ENCODE measurements at places on chromosomes 7 and 10.

DNA sequence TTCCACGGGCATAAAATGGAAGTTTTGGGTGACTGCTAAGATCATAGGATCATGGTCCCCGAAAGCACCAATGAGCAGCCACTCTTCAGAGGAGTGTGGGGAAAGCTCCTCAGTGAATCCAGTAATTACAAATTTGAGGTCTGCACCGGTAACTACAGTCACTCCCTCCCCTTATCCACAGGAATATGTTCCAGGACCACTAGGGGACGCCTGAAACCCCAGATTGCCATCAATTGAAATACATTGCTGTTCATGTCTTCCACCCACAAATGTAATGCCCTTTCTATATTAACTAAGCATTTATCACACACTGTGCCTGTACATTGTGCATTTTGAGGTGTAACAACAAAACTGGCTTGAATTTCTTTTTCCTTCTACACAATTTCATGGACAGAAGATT lies 447.9 kb upstream of the PFKP start:
- DNase-seq, result no peak

GRCh38 chr7:15557186-15557585 lies 4.6 kb downstream of the AGMO start:
- no peak for DNase-seq

GRCh38 chr10:97032624-97033023 lies 153.1 kb downstream of the SLIT1 start:
- DNase-seq, result no peak

DNA sequence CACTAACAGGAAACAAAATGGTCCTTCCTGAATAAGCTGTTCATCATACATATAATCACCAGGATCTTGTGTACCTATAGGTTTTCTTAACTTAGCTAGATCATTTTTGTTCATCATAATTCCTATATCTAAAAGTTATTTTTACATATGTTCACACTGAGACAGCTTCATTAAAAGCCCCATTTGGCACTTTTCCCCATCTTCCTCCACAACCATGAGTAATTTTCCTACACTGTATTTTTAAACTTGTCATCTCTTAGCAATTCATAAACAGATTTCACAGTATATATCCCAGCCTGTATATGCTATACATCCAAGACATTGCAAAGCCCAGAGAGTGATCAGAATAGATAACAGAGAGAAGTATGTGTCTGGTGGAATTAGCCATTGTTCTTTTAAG lies 28.3 kb downstream of the ZNF365 start:
- DNase-seq, result no peak

DNA sequence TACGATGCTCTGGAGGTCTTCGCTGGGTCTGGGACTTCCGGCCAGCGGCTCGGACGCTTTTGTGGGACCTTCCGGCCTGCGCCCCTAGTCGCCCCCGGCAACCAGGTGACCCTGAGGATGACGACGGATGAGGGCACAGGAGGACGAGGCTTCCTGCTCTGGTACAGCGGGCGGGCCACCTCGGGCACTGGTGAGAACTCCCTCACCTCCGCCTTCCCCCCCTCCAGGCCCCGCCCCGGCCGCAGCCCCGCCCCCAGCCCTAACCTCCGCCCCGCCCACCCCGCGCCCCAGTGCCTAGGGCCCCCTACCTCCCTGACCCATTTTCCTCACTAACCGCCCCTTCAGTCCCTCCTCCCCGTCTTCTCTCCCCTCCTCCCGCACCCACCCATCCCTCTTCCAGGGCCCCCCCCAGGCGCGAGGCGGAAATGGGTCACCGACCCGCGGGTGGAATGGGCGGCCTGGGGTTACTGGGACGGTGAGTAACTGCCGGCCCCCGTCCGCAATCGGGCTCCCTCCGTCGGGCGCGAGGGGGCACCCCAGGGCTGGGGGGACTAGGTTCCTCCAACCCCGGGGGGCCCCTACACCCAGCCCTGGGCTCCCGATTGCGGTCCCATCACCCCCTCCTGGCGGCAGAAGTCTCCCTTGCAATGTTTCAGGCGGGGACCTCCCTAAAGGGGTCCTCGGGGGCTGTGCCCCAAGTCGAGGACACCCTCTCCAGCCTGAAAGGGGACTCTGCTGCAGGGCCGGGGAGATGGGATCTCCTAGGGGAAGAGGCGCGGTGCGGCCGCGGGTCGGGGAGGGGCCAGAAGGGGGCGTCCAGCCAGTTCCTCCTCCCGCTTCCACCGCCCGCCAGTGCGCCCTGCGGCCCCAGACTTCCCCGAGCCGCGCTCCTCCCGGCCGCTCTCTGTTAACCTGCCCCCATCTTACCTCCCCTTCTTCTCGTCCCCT lies 2.1 kb downstream of the PCOLCE start:
- DNase-seq, result peak; percentile 49

GRCh38 chr10:71492872-71493271 lies 96.2 kb downstream of the CDH23 start:
- DNase-seq, result no peak

GRCh38 chr10:86953747-86954680 lies 3.4 kb downstream of the MMRN2 start:
- no peak for DNase-seq

DNA sequence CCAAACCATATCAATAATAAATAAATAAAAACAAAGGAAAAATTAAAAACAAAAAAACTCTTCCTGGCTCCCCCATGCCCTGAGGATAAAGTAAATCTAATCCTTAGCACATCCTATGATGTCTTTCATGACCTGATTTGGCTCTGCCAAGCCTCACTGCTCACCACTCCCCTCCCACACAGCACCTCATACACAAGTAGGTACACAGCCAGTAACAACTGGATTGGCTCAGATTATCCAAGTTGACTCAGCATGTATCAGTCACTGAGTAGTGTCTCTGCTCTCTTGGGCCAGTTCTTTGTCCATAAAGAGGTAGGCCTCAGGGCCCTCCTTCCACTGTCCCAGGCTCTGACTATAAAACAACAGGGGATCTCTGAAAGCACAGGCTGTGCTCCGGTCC lies 99.6 kb downstream of the STRA8 start:
- DNase-seq, result no peak

DNA sequence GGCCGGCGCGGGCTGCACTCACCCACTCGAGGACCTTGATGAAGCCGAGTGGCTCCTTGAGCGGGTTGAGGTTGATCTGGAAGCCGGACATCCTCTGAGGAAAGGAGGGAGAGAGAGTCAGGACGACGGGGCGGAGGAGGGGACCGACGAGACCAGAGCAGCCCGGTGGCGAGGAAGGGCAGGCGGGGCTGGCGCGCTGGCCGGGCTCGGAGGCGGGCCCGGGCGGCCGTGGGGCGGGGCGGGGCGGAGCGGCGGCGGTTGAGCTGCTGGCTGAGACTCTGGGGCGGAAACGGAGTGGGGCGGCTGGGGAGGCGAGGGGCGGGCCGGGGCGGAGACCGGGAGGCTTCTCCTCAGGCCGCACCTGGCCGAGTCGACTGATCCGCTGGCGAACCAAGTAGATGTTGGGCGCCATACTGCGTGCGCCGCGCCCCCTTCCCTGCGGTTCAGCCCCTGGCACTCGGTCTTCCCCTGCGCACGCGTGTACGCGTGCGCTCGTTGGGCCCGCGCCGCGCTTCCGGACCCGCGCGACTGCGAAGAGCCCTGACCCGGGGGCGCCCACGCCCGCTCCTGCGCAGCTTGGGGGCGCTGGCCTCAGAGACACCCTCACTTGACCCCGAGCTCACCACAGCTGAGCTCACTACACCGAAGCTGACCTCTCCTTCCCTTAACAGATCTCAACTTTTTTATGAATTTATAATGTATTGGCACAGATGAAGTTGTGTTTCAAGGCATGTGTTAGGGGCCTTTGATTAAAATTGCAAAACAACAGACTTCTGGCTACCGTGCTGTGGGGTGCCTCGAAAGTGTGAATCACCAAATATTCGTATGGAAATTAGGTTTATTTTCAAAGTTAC lies at the start of gene SYPL1:
TSS of gene SYPL1 (minus strand) at position 195 of the 854 bp plus-strand sequence. CDS start at position 91, 104 bp downstream.
- DNase-seq, result peak; percentile 83

DNA sequence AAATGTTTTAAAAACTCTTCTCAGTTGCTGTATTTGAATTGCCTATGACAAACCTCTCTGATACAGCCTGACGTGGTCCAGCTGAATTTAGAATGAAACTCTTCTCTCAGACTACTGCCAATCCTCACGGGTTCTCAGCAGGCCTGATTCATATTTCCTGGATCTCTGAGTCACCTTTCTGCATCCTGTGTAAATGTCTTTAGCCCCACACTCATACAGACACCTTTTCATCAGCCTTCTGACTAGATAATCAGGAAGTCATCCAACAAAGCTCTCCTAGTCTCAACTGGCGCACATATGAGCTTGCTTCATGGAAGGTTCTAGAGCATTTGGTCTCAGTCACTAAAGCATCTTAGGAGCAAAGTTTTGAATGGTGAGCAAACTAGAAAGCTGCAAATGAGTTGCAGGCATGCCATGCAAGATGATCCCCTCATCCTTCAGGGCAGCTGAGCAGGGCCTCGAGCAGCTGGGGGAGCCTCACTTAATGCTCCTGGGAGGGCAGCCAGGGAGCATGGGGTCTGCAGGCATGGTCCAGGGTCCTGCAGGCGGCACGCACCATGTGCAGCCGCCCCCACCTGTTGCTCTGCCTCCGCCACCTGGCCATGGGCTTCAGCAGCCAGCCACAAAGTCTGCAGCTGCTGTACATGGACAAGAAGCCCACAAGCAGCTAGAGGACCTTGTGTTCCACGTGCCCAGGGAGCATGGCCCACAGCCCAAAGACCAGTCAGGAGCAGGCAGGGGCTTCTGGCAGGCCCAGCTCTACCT lies 182.8 kb downstream of the ARHGAP12 start:
- peak; percentile 16 for DNase-seq

DNA sequence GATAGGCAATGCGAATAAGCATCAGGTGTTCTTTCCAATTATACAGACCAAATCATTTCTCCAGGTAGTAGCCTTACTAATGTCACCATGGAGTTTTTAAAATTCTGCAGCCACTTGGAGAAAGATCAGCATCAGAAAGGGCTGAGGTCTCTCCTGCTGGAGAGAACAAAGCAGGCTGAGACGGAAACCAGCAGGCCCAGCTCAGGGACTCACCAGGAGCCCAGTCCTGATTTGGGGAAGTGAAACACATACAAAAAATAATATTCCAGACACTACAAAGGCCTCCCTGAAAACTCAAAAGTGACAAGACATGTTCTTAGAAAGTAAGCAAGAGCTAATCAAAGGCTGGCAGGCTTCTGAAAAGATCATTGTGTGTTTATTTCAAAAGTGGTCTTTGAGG lies 207.1 kb upstream of the GHITM start:
- no peak for DNase-seq

GRCh38 chr7:132024290-132024689 lies 467.9 kb upstream of the PODXL start:
- DNase-seq, result no peak

GRCh38 chr7:120941064-120941463 lies 9.5 kb upstream of the ING3 start:
- DNase-seq, result no peak

DNA sequence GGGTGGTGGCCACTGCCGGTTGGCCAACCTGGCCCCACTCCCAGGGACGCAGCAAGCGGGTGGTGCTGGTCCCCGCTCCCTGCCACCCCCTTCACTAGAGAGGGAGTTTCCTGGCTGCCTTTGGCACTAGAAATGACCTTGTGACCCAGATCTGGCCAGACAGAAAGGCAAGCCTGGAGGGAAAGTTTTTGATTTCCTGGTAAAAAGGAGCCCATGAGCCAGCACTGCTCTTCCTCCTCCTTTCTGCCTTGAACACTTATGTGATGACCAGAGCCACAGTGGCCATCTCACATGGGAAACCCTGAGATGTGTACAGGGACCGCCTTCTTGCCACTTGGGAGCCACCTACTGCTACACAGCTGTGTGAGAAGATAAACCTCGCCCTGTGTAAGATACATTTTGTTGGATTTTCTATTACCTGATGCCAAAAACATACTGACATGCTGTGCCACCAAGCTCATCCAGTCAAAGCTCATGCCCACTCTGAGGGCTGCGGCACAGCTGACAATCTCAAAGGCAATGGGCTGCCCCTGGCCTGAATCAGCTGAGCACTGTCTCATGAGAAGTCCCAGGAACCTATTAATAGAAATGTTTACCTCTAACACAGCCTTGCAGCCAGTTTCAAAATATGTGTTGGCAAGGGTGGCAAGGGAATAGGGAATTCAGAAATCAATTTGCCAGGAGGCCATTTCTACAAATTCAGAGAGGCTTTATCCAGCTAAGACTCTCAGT lies 94.0 kb downstream of the CYTH3 start:
- DNase-seq, result no peak

GRCh38 chr10:91567815-91568214 lies 65.1 kb downstream of the PPP1R3C start:
- no peak for DNase-seq

- DNase-seq, result no peak
Observed at GRCh38 chr7:51228386-51228958, 88.1 kb downstream of the COBL start.

- no peak for DNase-seq
Observed at GRCh38 chr10:366186-366585, 230.9 kb downstream of the ZMYND11 start.

GRCh38 chr10:119006451-119007210 lies 22.9 kb upstream of the NANOS1 start:
- no peak for DNase-seq

DNA sequence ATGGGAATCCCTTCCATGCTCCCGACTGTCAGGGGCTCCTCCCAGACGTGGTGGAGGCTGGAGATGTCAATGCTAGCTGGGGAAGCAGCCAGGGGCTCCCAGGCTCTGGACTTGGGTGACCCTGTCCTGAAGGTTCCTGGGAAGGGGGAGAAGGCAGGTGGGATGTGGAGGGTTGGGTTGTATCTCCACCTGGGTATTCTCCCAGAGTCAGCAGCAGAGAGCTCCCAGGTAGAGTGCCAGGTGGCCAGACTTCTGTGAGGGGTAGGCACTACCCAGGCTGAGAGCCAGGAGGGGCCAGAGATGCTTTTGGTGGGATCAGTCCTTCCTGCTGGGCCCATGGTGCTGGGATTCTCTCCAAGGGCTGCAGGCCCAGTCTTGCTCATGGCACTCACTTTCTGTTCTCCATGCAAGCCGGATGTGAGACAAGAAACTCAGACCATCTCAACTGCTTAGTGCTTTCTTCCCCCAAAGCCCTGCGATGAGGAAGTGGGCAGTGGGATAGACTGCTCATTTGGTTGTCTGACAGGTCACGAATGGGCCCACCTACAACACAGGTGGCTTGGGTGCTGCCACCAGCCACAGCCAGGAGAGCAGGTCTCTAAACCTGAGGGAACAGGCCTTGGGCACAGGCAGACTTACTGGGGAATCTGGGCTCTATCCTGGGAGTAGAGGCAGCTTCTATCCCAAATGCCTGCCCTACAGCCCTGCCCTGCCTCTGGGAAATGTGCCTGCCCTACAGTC lies 52.5 kb upstream of the CAMK2B start:
- DNase-seq, result no peak

GRCh38 chr7:47992446-47992845 lies 13.0 kb upstream of the HUS1 start:
- DNase-seq, result no peak

Measured in stimulated activated CD4-positive, alpha-beta T cell treated with anti-CD3 and anti-CD28 coated beads, TNF-alpha, amount 100 ng/mL, for 4 hours (primary cell).